ENCODE measurements at places on chromosomes 13 and 19. TPM values are rescaled to one million over a fixed set of nuclear protein-coding genes. Genes with fewer than 3 reads are reported as not detected.

EDNRB gene
- 2.0 TPM for total RNA-seq

ZNF829 gene
- 1.4 TPM for total RNA-seq

LRG1 gene
- total RNA-seq, result 7.9 TPM

NKPD1 gene
- not detected for total RNA-seq

LAIR1 gene
- 0.69 TPM for total RNA-seq

ZNF358 gene
- 23.7 TPM for total RNA-seq

TMPRSS9 gene
- 0.61 TPM for total RNA-seq

SHISA7 gene
- total RNA-seq, result not detected

PCSK4 gene
- total RNA-seq, result 2.7 TPM

OR7C1 gene
- not detected for total RNA-seq

LRRC63 gene
- 0.19 TPM for total RNA-seq

DACT3 gene
- 0.24 TPM for total RNA-seq

ATP1A3 gene
- total RNA-seq, result 0.32 TPM

DIRAS1 gene
- total RNA-seq, result 2.9 TPM

BCAM gene
- total RNA-seq, result 39.4 TPM

WBP4 gene
- total RNA-seq, result 5.4 TPM

RNF225 gene
- total RNA-seq, result not detected

PNKP gene
- total RNA-seq, result 35.1 TPM
